ELF-1 (cell line): ENCODE measurements at places on chromosomes 13 and 19.

- no peak for DNase-seq
These were observed 161.1 kb downstream of the LACC1 start for GRCh38 chr13:44040818-44041100.

- DNase-seq, result no peak
These were observed 1.4 kb upstream of the RASL11A start for GRCh38 chr13:27269114-27269665.

- DNase-seq, result peak; percentile 21
These were observed 28.8 kb upstream of the SEMA6B start for GRCh38 chr19:4588291-4588761.

- DNase-seq, result no peak
These were observed 175.0 kb downstream of the PTPRS start for GRCh38 chr19:5165697-5166019.

DNA sequence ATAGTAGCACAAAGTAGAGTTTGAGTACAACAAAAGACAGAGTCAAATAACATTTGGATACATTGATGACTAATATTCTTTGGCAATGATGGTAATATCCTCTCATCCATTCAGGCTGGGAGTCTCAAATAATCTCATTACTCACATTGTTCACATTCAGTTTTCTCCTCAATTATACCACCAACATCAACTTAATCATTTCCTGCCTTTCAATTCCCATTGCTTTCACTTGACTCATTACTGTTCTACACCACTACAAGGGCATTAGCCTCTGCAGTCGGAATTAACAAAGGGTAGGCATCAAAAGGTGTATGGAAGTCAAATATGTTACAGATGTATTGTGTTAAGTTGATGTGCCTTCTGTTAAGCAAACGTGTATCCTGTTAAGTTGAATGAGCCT, 518.4 kb upstream of the SLITRK1 start:
- DNase-seq, result no peak

DNA sequence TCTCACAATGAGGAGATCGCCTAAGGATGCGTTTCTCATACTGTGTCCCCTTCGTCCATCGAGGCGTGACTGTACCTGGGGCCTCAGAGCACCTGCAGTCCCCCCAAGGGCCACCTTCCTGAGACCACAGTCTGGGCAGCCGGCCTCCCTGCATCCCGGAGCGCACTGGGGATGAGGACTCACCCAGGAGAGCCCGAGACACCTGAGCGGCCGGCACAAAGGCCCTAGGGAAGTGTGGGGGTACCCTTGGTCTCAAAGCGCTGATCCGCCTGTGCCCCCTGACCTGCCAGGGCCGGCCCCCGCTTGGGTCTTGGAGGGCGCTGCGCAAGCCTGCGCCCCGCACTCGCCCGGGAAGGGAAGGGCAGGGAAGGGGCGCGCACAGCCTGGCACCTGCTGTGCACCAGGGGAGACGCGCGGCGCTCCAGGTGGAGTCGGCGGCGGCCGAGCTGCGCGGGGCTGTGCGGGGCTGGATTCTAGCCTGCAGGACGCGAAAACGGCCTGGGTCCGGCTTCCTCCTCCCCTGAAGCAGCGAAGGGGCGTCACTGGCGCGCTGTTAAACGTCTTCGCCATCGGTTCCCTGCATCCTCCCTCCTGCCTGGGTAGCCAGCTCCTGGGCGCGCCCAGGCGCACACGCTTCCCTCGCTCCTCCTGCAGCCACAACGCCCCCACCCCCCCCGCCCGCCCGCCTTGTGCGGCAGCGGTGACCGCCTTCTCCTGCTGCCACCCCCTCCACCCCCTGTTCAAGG, 13.6 kb upstream of the USP29 start:
- DNase-seq, result no peak

GRCh38 chr13:112140366-112140765, 73.4 kb downstream of the SOX1 start:
- no peak for DNase-seq

GRCh38 chr19:28793391-28794168, 419.4 kb downstream of the UQCRFS1 start:
- peak; percentile 59 for DNase-seq

GRCh38 chr13:52615812-52616211, 26.4 kb upstream of the HNRNPA1L2 start:
- no peak for DNase-seq

DNA sequence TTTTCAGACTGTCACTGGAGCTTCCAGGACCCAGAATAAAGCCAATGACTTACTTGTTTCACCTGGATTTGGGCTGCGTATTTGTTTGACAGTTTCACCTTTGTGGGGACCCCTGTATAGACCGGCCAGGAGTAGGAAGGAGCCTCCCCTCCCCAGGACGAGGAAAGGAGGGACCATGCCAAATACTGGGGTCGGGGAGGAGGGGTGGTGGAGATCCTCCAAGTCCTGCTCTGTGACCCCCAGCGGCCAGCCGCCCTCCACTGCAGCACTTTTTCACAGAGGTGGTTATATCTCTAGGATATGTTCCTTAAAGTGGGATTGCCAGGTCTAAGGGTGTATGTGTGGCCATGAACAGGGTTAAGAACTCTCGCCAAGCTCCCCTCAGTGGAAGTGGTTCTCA, 25.7 kb upstream of the ZNF492 start:
- no peak for DNase-seq

- peak; percentile 71 for DNase-seq
These were observed 1124.9 kb downstream of the EFNB2 start for GRCh38 chr13:105410602-105411001.

GRCh38 chr13:40779796-40780285, 8.9 kb upstream of the MRPS31 start:
- no peak for DNase-seq

- no peak for DNase-seq
These were observed 46.1 kb upstream of the RAP2A start for GRCh38 chr13:97387890-97388289.

GRCh38 chr13:72963762-72964161, 95.0 kb upstream of the KLF5 start:
- no peak for DNase-seq

DNA sequence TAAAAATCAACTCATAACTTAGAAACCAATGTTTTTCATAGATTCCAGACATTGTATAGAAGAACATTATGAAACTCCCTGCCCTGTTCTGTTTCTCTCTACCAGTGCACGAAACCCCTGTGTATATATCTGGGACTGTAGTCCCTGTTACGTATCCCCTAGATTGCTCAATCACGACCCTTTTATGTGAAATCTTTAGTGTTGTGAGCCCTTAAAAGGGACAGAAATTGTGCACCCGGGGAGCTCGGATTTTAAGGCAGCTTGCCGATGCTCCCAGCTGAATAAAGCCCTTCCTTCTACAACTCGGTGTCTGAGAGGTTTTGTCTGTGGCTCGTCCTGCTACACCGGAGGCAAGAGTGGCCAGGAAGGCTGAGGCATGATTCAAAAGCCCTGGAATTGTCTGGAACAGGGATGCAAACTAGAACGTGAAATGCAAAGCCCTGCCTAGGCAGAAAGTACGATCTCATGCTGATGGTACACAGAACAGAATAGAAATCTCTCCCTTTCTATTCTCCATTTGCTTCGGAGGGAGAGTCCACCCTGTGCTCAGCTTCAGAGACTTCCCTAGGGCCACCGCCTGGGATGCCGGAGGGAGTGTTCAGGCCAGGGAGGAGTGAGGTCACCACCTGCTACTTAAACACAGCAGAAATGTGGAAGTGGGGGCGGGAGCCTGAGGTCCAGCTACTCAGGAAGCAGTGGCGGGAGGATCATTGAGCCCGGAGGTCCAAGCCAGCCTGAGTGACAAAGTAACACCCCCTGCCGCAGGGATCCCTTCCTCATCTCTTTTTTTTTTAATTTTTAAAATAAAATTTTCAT, 758 bp upstream of the ZNF888 start:
- DNase-seq, result peak; percentile 89

GRCh38 chr19:4430760-4431159, 26.8 kb downstream of the UBXN6 start:
- DNase-seq, result no peak

DNA sequence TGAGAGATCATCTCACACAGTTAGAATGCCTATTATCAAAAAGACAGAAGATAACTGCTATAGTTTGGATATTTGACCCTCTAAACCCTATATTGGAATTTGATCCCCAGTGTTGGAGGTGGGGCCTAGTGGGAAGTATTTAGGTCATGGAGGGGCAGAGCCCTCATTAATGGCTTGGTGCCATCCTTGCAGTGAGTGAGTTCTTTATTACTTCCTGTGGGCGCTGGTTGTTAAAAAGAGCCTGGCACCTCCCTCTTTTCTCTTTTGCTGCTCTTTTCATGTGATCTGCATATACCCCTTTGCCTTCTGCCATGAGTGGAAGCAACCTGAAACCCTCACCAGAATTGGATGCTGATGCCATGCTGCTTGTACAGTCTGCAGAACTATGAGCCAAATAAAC, 66.8 kb downstream of the TDRD3 start:
- no peak for DNase-seq

- no peak for DNase-seq
These were observed 124.5 kb downstream of the AKAP11 start for GRCh38 chr13:42396501-42396900.

DNA sequence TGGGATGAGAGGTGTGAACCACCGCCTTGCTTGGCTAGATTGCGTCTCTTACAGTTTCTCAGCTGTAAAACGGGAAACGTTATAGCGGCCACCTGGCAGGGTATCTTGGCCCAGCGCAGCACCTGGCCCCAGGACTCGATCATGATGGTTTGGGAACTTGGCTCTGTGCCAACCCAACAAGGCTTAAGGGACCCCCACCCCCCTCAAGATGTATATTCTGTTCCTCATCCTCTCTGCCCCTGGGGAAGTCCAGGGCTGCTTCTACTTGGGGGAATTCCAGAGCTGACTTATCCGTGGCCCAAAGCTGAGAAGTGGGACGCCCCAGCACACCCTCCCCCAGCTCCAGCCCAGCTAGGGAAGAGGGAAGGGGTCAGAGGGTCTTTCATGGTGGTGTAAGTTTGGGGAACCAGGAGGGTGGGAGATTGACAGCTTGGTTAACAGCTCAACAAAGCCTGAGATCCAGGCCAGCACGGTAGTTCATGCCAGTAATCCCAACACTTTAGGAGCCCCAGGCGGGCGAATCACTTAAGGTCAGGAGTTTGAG, 695 bp downstream of the ICAM1 start:
- DNase-seq, result no peak

DNA sequence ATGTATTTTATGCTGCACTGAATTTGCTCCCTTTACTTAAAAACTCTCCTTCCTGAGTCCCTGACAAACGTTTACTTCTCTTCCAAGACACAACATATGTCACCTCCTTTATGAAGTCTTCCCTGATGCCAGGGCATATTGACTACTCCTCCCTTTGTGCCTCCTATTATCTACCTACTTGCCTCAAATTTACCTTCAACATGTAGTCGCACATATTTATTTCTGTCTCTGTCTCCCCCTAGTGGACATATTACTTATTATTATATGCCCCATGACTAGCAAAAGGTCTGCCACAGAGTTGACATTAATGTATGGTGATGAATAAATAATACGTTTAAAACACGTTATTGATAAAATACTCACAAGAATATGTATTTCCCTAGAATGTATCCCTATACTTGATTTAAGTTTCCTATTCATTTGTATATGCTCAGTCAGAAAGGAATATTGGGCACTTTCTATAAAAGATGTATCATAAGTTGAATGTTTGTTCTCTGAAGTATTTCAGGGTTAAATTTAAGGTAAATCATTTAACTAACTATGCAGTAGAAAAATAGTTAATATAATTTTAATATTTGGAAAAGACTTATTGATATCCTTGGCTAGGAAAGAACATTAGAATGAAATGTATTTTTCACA, 250.3 kb upstream of the ATXN8OS start:
- DNase-seq, result no peak
